ENCODE measurements at places on chromosomes 11 and 22.

- H3K36me3 ChIP-seq, result no peaks in the 10 kb centered on the region
- H3K4me1 ChIP-seq, result no peaks in the 10 kb centered on the region
- no peak overlapping the region for H3K4me3 ChIP-seq
- DNase-seq, result no peak
- H3K27ac ChIP-seq, result no peak overlapping the region
Measured at GRCh38 chr11:79438631-79439409, 2.0 kb downstream of the TENM4 start.

GRCh38 chr11:131656179-131656838 lies 285.9 kb downstream of the NTM start:
- H3K4me1 ChIP-seq, result no peaks in the 10 kb centered on the region
- DNase-seq, result no peak
- no peaks in the 10 kb centered on the region for H3K36me3 ChIP-seq
- no peak overlapping the region for H3K4me3 ChIP-seq

- no peak overlapping the region for H3K27ac ChIP-seq
- no peak for DNase-seq
- H3K36me3 ChIP-seq, result no peaks in the 10 kb centered on the region
- peaks cover 61% of the 10 kb centered on the region for H3K4me1 ChIP-seq
- peak overlapping the region; percentile 44 for H3K4me3 ChIP-seq
- H3K27me3 ChIP-seq, result no peaks in the 10 kb centered on the region
Measured at GRCh38 chr11:118922745-118923627, 2.7 kb downstream of the BCL9L start.

DNA sequence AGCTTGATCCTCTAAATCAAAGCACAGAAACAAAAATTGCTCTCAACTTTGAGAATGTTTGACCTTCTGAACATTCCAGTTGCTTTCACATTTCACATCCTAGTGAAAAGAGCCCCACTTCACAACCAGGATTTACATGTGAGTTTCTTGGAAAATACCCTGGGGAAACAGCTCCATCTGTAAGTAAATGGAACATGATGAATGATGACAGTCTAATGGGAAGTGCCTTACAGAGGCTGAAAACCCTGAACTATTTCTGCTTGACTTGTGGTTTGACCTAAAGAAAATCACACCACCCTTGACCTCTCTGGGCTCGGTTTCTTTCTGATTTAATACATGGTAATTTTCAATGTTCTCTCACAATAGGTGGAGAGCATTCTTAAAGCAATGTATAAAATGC lies 499.4 kb upstream of the API5 start:
- H3K27ac ChIP-seq, result no peak overlapping the region
- no peaks in the 10 kb centered on the region for H3K27me3 ChIP-seq
- no peaks in the 10 kb centered on the region for H3K36me3 ChIP-seq
- no peak overlapping the region for H3K4me3 ChIP-seq
- DNase-seq, result no peak

DNA sequence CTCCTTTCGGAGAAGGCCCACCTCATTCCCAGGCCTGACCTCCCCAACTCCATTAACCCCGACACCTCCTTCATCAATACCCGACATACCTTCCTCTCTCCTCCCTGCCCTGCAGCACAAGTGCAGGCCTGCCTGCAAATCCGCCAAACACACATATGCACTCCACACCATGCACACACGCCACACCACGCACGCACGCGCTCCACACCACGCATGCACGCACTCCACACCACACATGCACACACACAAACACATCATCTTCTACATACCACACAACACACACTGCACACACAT lies 629.6 kb downstream of the TBC1D22A start:
- no peak for DNase-seq
- H3K27me3 ChIP-seq, result no peaks in the 10 kb centered on the region
- H3K4me3 ChIP-seq, result no peak overlapping the region
- H3K36me3 ChIP-seq, result no peaks in the 10 kb centered on the region

- DNase-seq, result peak; percentile 73
- no peak overlapping the region for H3K4me3 ChIP-seq
- H3K4me1 ChIP-seq, result peaks cover 25% of the 10 kb centered on the region
- no peaks in the 10 kb centered on the region for H3K36me3 ChIP-seq
- H3K27ac ChIP-seq, result peak overlapping the region; percentile 6
Measured at GRCh38 chr11:36164506-36165250, 124.5 kb downstream of the COMMD9 start.

DNA sequence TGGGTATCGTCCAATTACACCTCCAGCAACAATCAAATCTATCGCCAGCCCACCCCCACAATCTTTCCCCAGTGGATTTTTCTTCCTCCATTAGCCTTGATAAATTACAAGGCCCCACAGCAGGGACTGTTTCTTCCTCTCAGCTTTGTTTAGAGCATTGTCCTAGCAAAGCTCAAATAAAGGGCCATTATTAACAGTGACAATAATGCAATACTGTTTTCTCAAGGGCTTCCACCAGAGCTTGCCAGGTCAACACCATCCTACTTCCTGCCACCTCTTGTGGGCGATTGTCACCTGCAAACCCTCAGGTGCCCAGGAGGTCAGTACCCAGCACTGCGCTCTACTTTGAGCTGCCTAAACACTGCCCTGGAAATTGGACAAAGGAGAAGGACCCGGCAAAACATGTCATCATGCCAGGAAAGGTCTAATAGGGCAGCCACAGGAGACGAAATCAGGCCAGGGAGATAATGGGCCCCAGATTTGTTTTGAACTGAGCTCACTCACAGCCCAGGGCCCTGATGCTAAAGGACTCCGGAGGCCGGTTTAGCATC lies 95.2 kb downstream of the ABTB2 start:
- H3K4me1 ChIP-seq, result no peaks in the 10 kb centered on the region
- H3K27me3 ChIP-seq, result no peaks in the 10 kb centered on the region
- no peak overlapping the region for H3K27ac ChIP-seq
- H3K36me3 ChIP-seq, result no peaks in the 10 kb centered on the region

DNA sequence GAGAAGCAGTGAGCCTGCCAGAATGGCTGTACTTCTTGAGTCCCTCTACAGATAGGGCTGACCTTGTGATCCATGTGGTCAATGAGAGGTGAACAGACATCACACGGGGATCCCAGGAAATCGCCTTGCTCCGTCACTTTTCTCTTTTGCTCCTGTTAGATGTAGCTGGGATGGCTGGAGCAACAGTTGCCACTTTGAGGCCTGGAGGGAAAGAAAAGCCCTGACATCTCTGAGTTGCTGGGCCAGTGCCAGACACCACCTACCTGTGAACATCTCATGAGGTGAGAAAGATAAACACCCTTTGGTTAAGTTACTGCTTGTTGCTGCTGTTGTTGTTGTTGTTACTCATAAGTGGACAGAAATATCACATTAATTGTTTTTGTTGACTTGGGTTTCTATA lies 840.3 kb downstream of the TBC1D22A start:
- H3K4me1 ChIP-seq, result no peaks in the 10 kb centered on the region
- no peak overlapping the region for H3K27ac ChIP-seq
- no peaks in the 10 kb centered on the region for H3K36me3 ChIP-seq
- DNase-seq, result no peak
- no peaks in the 10 kb centered on the region for H3K27me3 ChIP-seq

DNA sequence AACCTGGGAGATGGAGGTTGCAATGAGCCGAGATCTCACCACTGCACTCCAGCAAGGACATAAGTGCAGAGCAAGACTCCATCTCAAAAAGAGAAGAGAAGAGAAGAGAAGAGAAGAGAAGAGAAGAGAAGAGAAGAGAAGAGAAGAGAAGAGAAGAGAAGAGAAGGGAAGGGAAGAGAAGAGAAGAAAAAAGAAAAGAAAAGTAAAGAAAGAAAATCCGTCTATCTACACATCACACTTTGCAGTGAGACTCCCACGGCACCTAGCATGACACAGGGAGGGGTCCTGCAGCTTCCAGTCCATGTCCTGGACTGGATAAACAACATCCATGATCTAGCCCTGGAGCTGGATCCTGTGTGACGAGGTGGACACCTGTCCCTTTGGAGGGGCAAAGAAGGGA lies 4.0 kb upstream of the PPARA start:
- peaks cover 5% of the 10 kb centered on the region for H3K4me1 ChIP-seq
- no peak for DNase-seq
- no peak overlapping the region for H3K4me3 ChIP-seq

- no peak overlapping the region for H3K4me3 ChIP-seq
- no peak for DNase-seq
- no peaks in the 10 kb centered on the region for H3K27me3 ChIP-seq
- H3K4me1 ChIP-seq, result peaks cover 26% of the 10 kb centered on the region
Measured at GRCh38 chr11:66970371-66970806, 4.7 kb upstream of the C11orf86 start.

DNA sequence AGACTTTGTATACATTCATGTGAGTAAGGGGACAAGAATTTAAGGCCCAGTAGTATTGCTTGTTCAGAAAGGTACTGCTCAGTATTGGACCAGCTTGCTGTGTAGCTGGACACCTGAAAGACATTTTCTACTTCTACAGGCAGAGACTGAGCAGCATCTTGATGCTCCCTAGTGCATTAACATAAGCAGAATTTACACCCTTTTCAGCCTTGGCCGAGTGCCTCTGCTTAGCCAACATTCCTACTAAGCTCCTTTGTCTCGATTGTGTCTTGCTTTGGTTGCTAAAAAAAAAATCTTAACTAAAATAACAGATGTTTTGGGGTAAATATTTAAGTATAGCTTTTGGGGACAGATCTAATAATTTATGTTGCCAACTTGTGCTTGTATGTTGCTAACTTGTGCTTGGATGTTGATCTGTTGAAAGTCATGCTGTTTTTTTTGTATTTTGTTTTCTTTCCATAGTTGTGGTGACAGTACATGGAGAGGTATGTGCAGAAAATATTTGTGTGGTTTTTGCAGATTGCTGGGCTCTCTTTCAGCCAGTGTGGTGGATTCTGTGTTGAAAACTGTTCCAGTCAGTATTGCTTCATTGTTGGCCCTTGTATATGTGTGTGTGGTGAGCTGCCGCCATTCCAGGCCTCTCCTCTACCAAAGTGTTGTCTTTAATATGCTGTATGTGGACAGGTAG lies 3.7 kb downstream of the PTS start:
- H3K4me1 ChIP-seq, result peaks cover 10% of the 10 kb centered on the region
- H3K27me3 ChIP-seq, result no peaks in the 10 kb centered on the region
- H3K4me3 ChIP-seq, result no peak overlapping the region
- H3K27ac ChIP-seq, result no peak overlapping the region
- no peak for DNase-seq

DNA sequence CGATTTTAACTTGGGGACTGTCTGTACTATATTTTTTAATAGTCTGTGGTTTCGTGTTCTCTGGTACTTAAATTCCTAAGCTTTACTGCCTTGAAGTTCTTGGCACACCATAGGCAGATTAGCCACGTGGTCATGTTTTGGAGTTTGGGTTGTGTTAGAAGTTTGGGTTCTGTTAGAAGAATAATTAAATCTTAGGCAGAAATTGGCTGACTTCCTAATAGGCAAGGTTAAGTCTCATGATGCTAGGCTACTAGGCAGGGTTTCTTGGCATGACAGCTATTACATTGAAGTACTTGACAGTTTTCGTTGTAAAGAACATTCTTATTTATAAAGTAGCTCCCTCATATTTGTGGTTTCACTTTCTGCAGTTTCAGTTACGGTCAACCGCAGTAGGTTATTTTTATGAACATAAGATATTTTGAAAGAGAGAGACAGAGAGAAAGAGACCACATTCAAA lies 30.0 kb upstream of the MMP7 start:
- no peak overlapping the region for H3K27ac ChIP-seq
- peaks cover 3% of the 10 kb centered on the region for H3K4me1 ChIP-seq
- DNase-seq, result no peak
- H3K36me3 ChIP-seq, result no peaks in the 10 kb centered on the region

GRCh38 chr11:66744485-66745355 lies 15.7 kb upstream of the SPTBN2 start:
- H3K27ac ChIP-seq, result peak overlapping the region; percentile 33
- H3K4me1 ChIP-seq, result peaks cover 29% of the 10 kb centered on the region
- H3K36me3 ChIP-seq, result no peaks in the 10 kb centered on the region
- DNase-seq, result peak; percentile 84
- no peaks in the 10 kb centered on the region for H3K27me3 ChIP-seq

GRCh38 chr22:41201141-41201540 lies 4.0 kb upstream of the L3MBTL2 start:
- no peak overlapping the region for H3K4me3 ChIP-seq
- H3K27me3 ChIP-seq, result no peaks in the 10 kb centered on the region
- no peak for DNase-seq
- peaks cover 10% of the 10 kb centered on the region for H3K4me1 ChIP-seq

DNA sequence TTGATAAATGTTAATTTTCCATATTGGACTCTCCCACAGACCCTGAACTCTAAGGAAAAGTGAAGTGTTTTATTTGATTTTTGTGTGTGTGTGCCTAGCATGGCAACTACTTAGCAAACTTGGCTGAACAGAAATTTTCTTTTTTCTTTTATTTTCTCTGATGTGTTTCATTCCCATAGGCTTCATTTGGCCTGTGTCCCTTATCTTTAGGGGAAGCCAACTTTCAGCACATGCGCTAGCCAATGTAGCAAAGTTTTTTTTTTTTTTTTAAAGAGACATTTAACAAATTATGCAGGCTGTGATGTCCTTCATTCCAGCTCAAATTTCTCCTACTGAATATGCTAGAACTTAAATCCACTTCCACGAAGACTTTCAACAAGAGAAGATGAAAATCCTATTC lies 14.2 kb downstream of the TCF20 start:
- H3K4me1 ChIP-seq, result no peaks in the 10 kb centered on the region
- H3K36me3 ChIP-seq, result no peaks in the 10 kb centered on the region
- H3K27me3 ChIP-seq, result no peaks in the 10 kb centered on the region
- no peak overlapping the region for H3K4me3 ChIP-seq
- DNase-seq, result no peak

DNA sequence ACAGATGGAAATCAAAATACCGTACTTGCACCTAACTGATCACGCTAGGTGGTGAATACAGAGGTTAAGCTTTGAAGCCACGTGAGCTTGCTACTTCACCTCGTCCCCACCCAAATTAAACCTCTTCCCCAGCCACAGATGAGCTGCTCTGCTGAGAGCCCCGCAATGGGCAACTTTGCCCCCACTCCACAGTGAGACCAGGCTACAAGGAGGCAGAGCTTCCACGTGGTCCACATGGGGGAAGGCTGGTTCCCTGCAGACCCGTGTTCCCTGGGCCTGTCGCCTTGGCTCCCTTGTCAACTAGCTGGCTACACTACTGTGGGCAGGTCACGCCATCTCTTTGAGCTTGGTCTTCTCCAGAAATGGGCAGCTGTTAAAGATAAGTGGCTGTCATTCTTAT lies 10.9 kb downstream of the CD5 start:
- no peak overlapping the region for H3K27ac ChIP-seq
- no peaks in the 10 kb centered on the region for H3K4me1 ChIP-seq
- H3K36me3 ChIP-seq, result no peaks in the 10 kb centered on the region
- H3K27me3 ChIP-seq, result no peaks in the 10 kb centered on the region
- no peak overlapping the region for H3K4me3 ChIP-seq

- no peaks in the 10 kb centered on the region for H3K4me1 ChIP-seq
- no peaks in the 10 kb centered on the region for H3K27me3 ChIP-seq
- no peaks in the 10 kb centered on the region for H3K36me3 ChIP-seq
- no peak overlapping the region for H3K4me3 ChIP-seq
Measured at GRCh38 chr11:40032331-40032730, 1427.1 kb downstream of the LRRC4C start.

DNA sequence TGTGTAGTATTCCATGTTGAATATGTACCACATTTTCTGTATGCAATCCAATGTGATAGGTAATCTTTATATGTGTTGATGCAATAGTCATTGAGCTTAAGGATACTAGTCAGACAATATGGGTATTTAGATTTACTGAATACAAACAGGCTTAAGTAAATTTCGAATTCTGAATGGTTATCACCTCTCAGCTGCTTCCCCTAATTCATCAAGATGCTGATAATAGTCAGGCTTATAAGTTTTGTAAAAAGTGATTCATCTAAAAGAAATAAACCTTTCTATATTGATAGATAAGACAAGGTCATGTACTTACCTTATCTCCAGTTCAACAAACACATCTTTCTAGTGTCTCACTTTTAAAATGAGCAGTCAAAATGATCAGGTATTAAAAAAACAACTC lies 205.5 kb downstream of the CASP12 start:
- H3K4me3 ChIP-seq, result no peak overlapping the region
- no peaks in the 10 kb centered on the region for H3K4me1 ChIP-seq
- no peak overlapping the region for H3K27ac ChIP-seq
- H3K27me3 ChIP-seq, result peaks cover 4% of the 10 kb centered on the region
- no peaks in the 10 kb centered on the region for H3K36me3 ChIP-seq
